NCI-H2081 treated with DMSO at 0.1 percent for 48 hours (cell line): ENCODE measurements at places on chromosomes 3 and 15.

DNA sequence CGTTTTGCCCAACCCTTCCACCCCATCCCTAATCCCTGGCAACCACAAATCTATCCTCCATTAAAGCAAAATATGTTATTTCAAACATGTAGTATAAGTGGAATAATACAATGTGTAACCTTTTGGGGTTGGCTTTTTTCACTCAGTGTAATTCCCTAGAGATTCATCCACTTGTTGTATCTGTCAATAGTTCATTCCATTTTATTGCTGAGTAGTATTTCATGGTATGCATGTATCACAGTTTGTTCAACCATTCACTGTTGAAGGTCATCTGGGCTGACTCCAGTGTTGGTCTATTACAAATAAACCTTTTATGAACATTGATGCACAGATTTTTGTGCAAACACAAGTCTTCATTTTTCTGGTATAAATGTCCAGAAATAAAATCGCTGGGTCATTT lies 38.8 kb downstream of the BSN start:
- no peak for DNase-seq

DNA sequence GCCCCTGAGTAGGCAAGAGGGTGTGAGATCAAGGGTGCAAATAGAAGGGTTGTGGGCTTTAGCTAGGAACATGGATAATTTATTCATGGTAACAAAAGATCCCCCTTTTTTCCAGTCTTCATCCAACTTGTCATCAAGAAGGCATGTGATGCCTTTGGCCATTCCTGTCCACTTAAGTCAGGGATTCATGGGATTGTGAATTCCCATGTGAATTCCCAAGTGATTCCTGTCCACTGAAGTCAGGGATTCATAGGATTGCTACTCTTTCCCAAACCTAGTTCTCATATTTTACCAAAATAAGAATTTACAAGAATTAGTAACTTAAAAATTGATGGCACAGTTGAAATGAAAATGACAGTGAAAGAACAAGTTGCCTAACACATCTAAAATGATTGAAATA lies 40.8 kb downstream of the HMG20A start:
- DNase-seq = no peak

GRCh38 chr3:10381336-10381735 lies 60.4 kb upstream of the SEC13 start:
- DNase-seq = no peak

DNA sequence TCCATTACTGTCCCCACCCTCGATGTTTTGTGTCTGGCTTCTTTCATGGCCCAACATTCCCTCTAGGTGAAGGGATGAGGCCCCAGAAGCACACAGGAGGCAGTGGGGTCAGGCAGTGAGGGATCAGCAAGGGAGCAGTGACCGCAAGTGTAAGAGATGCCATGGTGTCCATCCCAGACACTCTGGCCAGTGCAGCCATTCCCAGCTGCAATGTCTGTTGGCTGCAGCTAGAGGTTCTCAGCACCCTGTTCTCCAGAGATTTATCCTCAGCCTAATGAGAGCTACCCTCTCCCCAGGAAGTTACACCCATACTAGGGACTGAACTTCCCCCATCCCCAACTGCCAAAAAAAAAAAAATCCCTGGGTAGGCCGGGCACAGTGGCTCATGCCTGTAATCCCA lies 40.2 kb downstream of the TRANK1 start:
- DNase-seq = no peak

DNA sequence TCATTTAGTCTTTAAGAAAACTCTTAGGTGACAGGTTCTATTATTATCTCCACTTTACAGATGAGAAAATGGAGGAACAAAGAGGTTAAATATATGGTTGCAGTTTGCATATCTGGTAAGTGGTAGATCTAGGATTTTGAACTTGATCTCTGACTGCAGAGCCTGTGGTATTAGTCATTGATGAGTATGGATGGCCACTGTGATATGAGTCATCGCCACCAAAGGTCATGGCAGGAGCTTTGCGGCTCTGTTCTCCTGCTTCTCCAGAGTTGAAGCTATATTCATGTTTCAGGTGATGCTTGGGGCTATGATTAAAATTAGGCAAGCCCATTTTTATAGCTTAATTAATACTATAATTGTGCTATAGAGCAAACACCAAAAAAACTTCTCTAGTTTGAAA lies 306.2 kb upstream of the DPPA4 start:
- no peak for DNase-seq

DNA sequence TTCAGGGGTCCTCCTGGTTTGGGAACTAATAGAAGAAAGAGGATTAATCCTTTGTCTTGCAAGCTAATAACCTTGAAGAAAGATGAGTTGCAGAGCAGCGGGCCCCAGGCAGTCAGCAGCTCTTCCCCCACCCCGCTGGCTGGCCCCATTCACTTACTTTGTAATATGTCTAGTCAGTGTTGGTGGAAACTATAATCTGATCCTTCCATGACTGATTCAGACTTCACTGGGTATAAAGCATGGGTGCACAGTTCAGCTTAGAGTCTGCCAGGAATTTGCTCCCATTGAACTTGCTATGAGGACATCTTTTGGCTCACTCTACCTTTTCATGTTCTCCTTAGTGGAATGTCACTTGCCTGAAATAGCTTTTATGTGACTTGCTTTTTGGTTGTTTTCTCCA lies 117.7 kb downstream of the CCNL1 start:
- no peak for DNase-seq
